ENCODE measurements at places on chromosomes 6 and 20.

- no peak for DNase-seq
Observed at GRCh38 chr6:52577778-52578463, 1.1 kb upstream of the TRAM2 start.

GRCh38 chr6:24052590-24052961 lies 73.4 kb upstream of the NRSN1 start:
- no peak for DNase-seq

DNA sequence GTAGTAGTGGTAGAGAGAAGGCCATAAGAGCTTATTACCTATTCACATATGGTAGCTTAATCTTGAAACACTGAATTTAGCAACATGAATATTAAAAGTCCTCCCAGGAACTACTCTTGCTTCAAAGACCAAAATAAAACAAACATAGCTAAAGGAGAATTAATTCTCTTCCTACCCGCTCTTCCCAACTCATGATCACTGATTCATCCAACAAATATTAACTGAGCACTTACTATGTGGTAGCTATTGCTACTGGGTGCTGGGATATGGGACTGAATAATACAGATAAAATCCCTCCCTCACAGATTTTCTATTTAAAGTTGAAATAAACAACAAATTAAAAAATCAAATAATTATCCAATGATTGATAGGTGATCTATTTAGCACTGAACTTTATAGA lies 287.1 kb downstream of the BTBD9 start:
- no peak for DNase-seq

GRCh38 chr6:122140031-122140430 lies 259.4 kb upstream of the HSF2 start:
- no peak for DNase-seq

DNA sequence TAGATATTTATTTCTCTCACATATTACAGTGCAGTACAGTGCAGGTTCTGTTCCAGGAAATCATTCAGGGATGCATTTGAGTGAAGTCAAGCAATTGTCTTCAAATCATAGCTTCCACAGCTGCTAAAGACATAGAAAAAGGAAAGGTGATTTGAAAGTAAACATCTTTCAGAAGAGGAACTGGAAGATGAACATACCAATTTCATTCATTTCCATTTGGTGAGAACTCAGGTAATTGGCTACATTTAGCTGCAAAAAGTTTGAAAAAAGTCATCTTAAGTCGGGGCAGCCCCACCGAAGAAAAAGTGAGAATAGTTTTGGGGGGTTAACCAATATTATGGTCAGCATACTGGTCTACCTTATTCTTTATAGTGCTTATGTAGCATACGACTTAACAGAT lies 61.4 kb upstream of the IL20RA start:
- DNase-seq: no peak

DNA sequence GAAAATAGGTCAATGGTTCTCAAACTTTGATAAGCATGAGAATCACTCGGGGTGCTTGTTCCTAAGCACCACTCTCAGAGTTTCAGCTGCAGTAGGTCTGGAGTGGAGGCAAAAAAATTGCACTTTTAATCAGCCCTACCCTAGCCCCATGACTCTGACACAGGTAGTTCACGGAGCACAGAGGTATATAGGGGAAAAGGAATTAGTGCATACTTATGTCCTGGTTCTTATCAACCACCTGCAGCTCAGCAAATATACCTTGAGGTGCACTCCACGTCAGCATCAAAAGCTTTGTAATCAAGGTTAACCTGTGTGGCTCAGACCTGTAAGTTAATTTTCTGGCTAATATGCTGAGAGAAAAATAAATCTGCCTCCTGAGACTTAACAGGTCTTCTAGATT lies 138.8 kb upstream of the HMGN3 start:
- no peak for DNase-seq

DNA sequence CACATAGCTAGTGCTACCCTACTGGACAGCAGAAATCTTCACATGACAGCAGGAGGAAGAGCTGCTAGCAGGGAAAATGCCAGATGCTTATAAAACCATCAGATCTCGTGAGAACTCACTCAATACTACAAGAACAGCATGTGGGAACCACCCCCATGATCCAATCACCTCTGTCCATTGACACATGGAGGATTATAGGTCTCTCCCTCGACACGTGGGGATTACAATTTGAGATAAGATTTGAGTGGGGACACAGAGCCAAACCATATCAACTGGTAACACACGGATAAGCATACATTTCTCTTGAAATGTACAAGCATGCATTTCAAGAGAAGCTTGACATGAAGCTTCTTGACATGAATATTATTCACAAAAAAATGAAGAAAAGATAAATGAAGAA lies 64.1 kb downstream of the MMS22L start:
- no peak for DNase-seq

GRCh38 chr6:124741341-124741740 lies 220.9 kb upstream of the RNF217 start:
- DNase-seq: no peak

DNA sequence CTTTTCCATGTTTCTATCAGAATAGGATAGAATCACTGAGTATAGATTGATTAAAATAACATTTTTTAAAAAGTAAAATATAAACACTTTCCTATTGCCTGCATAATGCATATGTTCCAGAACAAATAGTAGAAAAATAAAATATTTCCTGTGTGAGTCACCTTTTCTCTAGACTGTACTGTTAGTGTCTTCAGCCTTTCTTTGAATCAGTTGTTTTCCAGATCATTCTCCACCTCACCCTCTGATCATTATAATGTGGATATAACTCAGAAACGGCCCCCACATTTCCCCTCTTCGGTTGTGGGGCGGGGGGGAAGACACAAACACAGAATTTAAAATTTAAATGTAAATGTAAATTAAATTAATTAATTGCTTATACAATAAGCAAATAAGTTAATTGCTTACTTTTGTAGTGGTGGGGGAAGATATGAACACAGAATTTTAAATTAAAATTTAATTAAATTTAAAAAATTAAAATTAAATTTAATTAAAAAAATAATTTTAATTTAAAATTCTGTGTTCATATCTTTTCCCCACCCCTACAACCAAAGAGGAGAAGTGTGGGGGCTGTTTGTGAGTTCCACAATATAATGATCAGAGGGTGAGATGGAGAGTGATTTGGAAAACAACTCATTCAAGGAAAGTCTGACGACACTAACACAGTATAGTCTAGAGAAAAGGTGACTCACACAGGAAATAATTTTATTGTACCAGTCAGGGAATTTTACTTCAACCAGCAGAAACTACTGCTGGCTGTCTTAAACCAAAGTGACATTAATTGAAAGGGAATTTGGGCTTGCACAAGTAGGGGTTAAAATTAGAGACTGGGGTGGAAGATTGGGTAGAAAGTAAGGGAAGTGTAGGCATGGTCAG lies 37.1 kb upstream of the PROKR2 start:
- no peak for DNase-seq

DNA sequence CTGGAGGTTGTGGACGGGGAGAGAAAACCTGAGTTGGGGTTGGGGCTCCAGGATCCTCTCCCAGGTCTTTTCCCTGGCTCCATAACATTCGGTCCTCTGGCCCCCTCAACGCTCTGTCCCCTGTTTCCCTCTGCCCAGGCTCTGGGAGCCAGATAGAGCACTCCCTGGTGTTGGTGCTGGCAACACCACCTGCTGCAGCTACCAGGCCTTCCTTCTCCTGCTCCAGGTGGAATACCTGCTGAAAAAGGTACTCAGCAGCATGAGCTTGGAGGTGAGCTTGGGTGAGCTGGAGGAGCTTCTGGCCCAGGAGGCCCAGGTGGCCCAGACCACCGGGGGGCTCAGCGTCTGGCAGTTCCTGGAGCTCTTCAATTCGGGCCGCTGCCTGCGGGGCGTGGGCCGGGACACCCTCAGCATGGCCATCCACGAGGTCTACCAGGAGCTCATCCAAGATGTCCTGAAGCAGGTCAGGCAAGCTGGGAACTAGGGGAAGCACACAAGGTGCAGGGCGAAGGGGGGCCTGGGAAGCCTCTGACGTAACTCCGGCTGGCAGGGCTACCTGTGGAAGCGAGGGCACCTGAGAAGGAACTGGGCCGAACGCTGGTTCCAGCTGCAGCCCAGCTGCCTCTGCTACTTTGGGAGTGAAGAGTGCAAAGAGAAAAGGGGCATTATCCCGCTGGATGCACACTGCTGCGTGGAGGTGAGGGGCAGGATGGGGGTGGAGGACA lies 14.6 kb downstream of the DEF6 start:
- DNase-seq: no peak

- no peak for DNase-seq
Observed at GRCh38 chr6:123986938-123987337, 183.3 kb downstream of the NKAIN2 start.

Measured in mesothelial cell of epicardium (in vitro differentiated cells).